ENCODE measurements at places on chromosomes 5 and 9. TPM values are rescaled to one million over a fixed set of nuclear protein-coding genes. Genes with fewer than 3 reads are reported as not detected.

GPR150 gene
- total RNA-seq = 0.74 TPM

DNA sequence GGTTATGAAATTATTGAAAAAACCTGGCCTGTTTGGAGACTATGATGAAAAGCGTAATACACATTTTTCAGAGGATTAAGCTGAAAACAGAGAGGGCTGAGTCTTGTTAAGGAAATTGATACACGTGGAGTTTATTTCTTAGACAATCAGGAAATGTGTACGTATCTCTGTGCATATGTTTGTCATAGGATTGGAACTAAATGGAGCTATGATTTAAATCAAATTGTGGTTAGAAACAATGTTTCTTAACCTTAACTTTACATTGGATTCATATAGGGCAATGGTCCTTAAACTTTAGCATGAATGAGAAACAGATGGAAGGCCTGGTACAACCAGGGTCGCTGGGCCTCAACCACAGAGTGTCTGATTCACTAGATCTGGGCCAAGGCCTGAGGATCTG is 451.6 kb downstream of the CDH18 start:
- H3K27ac ChIP-seq = no peak overlapping the region
- H3K4me1 ChIP-seq = no peaks in the 10 kb centered on the region
- H3K36me3 ChIP-seq = no peaks in the 10 kb centered on the region
- no peak for DNase-seq
- H3K27me3 ChIP-seq = no peaks in the 10 kb centered on the region
- H3K4me3 ChIP-seq = no peak overlapping the region

GRCh38 chr5:155027993-155028629 is 14.6 kb downstream of the KIF4B start:
- H3K4me3 ChIP-seq = no peak overlapping the region
- no peaks in the 10 kb centered on the region for H3K4me1 ChIP-seq
- peaks cover 5% of the 10 kb centered on the region for H3K27me3 ChIP-seq
- no peak for DNase-seq

GRCh38 chr9:136412962-136413361 is 2.5 kb downstream of the PMPCA start:
- DNase-seq = no peak
- H3K4me1 ChIP-seq = peaks cover 41% of the 10 kb centered on the region
- no peak overlapping the region for H3K4me3 ChIP-seq

DNA sequence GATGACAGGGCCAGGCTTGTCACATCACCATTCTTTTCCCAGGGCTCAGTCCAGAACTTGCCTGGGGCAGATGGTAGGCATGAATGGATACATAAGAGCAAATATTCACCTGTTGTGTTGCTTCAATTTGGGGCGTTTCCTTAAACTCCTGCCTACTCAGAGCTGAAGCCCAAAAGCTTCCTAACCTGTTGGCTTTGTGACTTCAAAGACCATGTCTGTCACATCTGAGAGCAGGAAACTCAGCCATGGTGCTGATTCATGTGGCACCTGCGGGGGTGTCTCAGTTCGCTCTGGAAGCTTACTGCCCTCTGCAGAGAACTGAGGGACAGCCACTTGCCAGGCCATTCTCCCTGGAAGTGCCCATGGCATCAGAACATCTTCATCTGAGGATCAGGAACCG is 246.6 kb downstream of the HSPA4 start:
- H3K4me1 ChIP-seq = peaks cover 9% of the 10 kb centered on the region
- peak; percentile 34 for DNase-seq
- H3K4me3 ChIP-seq = no peak overlapping the region
- H3K27ac ChIP-seq = no peak overlapping the region
- H3K36me3 ChIP-seq = no peaks in the 10 kb centered on the region

CLTB gene
- total RNA-seq = 67.7 TPM

TMEM252 gene
- not detected for total RNA-seq

DNA sequence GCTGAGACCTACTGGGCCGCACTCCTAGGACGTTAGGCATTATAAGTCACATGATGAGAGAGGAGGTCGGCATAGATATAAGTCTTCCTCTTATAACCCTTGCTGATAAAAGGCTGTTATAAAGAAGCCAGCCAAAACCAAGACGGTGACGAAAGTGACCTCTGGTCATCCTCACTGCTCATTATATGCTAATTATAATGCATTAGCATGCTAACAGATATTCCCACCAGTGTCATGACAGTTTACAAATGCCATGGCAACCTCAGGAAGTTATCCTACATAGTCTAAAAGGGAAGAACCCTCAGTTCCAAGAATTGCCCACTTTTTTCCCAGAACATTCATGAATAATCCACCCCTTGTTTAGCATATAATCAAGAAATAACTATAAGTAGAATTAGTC is 222.4 kb downstream of the TLE1 start:
- no peaks in the 10 kb centered on the region for H3K4me1 ChIP-seq
- no peak for DNase-seq
- no peak overlapping the region for H3K4me3 ChIP-seq
- no peaks in the 10 kb centered on the region for H3K27me3 ChIP-seq
- no peaks in the 10 kb centered on the region for H3K36me3 ChIP-seq

DNA sequence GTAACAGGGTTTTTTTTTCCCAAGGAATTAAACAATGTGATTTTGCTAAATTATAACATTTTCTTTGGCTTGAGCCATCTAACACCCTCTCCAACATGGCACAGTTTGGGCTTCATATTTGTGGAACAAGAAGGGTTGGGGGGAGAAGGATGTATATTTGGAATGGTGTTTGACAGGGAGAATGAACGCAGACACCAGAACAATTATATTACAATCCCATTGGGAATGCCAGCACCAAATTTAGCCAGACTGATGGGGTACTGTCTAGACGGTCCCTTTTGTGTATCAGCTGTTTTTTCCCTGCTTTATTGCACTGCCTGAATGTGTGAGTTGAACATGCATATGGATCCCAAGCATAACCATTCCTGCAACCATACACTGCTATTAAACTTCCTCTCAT is 130.9 kb upstream of the TMEM161B start:
- no peaks in the 10 kb centered on the region for H3K36me3 ChIP-seq
- DNase-seq = no peak
- no peak overlapping the region for H3K4me3 ChIP-seq
- peaks cover 9% of the 10 kb centered on the region for H3K27me3 ChIP-seq
- no peaks in the 10 kb centered on the region for H3K4me1 ChIP-seq
- H3K27ac ChIP-seq = no peak overlapping the region

DNA sequence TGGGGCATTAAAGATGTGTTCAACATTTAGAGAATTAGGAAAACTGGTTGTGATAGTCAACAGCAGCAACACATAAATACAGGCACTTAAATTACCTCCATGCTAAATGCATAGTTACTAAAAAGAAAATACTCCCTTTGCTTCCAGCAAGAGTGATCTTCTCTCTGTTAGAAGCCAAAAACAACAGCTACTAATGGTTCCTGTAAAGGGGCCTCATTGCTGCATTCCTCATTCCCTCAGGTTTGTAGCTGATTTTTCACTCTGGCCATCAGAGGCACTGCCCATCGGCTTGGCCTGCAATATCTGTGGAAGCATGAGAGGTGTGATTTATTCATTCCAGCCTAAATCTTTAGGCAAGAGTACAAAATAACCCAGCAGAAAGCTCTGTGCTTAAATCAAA is 466.0 kb upstream of the ADAMTS16 start:
- H3K36me3 ChIP-seq = no peaks in the 10 kb centered on the region
- DNase-seq = no peak

DNA sequence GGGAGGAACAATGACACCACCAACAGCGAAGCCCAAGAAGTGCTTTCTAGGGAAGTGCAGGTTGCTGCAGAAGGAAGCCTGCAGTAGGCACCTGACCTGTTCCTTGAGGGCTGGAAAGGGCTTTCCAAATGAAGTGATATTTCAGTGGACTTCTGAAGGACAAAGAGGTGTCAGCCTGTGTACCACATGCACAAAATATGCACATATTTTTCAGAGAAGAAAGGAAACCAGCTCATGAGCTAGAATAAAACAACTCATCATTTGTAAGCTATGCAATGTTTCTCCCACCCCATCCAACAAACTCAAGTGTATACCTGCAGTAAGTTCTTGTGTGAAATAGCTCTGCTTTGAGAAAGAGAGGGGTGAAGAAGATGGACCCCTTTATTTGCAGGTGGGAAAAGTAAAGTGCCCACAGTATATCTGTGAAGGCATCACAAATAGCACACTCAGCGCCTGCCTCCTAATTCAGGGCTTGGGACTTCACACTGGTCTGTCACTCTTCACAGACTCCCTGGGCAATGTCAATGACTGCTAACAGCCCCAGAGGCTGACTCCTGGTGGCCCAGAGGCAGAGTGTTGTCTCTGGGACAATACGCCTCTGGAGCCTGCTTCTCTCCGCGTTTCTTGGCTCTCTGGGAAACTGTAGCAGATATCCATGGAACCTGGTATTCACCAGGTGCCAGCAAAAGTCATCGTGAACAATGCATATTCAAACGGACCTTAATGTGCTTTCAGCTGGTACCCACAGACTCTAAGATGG is 198.1 kb upstream of the EFNA5 start:
- H3K36me3 ChIP-seq = peaks cover 3% of the 10 kb centered on the region
- no peaks in the 10 kb centered on the region for H3K27me3 ChIP-seq

DNA sequence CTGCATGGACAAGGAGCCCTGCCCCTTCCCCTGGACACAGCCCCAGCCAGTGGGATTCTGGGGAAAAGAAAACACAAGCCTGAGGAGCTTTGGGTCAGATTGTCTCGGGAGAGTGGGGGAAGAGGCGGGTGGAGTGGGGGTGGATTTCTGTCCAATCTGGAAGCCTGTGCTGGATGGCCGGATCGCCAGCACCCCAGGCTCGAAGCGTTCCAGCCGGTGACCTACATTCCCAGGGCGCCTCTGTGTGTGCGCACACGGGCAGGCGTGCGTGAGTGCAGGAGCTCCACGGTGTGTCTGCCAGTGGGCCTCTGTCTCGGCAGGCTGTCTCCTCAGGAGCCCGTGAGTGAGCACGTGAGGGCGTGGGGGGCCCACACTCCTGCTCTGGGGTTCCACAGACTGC is 74.3 kb upstream of the DAB2IP start:
- no peak overlapping the region for H3K4me3 ChIP-seq
- DNase-seq = no peak
- H3K4me1 ChIP-seq = no peaks in the 10 kb centered on the region
- no peak overlapping the region for H3K27ac ChIP-seq
- no peaks in the 10 kb centered on the region for H3K36me3 ChIP-seq
- peaks cover 4% of the 10 kb centered on the region for H3K27me3 ChIP-seq

DNA sequence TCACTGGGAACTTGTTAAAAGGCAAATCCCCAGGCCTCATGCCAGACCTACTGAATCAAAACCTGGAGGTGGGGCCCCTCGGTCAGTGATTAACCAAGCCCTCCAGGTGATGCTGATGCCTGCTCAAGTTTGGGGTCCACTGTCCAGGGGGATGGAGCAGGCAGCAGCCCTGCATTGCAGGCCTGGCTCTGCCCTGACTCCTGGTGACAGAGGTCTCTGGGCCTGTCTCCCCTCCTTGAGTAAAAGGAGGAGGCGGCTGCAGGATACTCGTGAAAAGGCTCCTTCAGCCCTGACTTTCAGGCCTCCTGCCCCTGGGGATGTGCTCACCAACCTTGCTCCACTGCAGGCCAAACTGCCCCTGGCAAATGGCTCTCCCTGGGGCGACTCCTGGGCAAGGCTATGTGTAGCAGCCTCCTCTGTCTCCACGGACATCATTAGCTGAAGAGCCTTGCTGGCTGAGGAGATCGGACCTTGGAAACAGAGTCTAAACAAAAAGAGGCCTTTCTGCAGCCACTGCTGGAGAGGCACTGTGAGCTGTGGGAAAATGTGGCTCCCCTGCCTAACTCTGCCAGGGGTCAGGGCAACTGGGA is 134.8 kb upstream of the ALDH1B1 start:
- H3K27ac ChIP-seq = no peak overlapping the region
- H3K36me3 ChIP-seq = no peaks in the 10 kb centered on the region
- DNase-seq = no peak
- H3K27me3 ChIP-seq = no peaks in the 10 kb centered on the region
- no peaks in the 10 kb centered on the region for H3K4me1 ChIP-seq
